Astrocyte of the hippocampus (primary cell): ENCODE measurements at places on chromosomes 12 and 14.

DNA sequence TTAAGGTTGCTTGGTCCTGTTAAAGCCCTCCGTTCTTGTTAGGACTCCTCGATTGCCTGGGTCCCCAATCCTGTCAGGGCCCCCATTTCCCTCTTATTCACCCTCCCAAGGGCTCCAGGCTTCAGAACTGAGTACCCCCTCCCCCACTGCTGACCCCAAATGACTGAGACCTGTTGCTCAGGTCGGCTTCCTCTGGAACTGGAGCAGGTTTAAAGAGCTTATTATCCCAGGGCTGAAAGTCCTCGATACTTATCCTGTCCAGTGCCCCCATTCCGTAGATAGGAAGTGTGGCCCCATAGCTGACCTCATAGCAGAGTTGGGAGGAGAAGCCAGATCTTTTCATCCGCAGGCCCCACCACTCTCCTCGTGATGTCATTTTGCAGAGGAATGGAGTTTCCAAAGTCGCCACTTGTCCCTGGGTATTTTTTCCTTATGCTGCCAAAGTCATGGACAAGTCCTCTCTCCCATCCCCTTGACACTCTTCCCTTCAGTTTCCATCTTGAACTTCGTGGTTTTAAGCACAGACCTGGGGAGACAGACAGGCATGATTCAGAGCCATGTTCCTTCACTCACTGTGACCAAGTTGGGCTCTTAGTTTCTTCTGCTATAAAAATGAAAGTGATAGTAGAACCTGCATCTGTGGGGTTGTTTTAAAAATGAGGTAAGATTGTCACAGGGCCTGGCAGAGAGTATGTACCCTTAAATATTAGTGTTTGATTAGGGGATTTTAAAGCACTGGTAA is 1.2 kb downstream of the USP30 start:
- no peak for DNase-seq

GRCh38 chr14:105356927-105357326 is 41.4 kb upstream of the TEX22 start:
- no peak for DNase-seq

DNA sequence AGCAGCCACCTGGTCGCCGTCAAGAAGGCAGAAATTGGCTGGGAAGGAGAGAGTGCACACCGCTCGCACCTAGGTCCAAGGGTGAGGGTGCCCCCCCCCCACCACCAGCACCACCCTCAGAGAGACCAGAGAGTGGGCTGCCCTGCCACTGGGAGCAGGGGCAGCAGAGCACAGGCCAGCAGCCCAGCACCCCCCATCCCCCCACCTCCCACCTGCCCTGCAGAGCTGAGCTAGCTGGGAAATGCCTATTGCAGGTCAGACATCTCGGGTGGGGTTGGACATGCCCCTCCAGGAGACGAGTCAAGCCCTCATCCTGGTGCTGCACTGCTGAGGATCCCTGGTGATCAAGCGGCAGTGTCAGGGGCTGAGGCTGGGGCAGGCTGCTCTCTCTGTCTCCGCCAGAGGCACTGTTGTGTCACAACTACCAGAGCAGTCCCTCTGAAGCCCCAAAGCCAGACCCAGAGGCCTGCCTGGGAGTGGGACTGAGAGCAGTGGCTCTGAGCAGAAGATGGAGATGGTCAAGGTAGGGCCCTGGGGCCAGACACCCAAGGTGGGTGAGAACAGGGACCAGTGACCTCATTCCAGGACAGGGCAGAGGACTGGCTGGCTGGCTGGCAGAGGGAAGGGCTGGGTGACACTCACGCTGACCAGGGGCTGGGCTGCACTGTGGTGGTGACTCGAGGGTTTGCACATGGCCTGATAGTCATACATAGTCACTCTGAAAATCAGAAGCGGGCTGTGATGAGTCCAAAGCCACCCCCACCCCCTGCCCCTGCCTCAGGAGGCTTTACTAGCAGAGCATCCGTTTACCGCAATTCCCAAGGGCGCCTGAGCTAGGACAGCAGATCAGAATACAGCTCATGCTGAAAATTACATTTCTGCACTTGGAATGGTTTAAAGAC is 19.7 kb upstream of the LRTM2 start:
- DNase-seq = no peak

DNA sequence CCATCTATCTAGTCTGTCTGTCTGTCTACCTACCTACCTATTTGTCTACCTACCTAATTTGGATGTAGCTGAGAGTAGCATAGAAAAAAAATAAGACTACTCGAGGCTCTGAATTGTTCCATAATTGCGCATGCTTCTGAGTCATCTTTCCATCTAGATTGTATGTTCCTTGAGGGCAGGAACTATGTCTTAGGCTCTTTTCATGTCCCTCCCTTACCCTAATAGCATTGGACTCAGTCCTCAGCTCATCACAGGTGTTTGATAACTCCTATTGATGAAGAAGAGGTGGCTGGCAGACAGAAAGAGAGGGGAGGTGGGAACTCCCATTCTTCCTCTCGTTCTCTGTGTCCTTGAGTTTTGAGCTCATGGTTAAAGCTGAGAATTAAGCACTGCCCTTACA is 263.7 kb downstream of the TTC6 start:
- DNase-seq = no peak

DNA sequence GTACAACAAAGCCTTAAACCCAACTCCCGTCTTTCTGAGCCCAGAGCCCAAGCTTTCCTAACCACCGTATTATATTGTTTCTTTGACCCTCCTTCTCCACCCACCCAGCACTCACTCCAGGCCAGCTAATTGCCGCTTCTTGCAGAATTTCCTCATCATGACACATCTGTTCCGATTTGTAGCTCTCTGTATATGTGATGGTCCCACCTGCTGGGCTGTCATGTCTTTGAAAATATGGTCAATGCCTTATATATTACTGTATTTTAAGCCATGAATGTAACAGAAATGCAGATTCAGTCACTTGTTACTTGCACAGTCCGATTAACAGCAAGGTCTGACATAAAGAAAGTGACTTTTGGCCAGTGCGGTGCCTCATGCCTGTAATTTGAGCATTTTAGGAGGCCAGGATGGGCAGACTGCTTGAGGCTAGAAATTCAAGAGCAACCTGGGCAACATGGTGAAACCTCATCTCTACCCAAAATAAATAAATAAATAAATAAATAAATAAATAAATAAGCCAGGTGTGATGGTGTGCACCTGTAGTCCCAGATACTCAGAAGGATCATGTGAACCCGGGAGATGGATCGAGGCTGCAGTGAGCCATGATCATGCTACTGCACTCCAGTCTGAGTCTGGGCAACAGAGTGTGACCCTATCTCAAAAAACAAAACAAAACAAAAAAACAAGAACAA is 359.8 kb downstream of the ATP23 start:
- DNase-seq = no peak

- peak; percentile 70 for DNase-seq
These were observed 21.1 kb downstream of the KRT18 start for GRCh38 chr12:52969828-52970569.

DNA sequence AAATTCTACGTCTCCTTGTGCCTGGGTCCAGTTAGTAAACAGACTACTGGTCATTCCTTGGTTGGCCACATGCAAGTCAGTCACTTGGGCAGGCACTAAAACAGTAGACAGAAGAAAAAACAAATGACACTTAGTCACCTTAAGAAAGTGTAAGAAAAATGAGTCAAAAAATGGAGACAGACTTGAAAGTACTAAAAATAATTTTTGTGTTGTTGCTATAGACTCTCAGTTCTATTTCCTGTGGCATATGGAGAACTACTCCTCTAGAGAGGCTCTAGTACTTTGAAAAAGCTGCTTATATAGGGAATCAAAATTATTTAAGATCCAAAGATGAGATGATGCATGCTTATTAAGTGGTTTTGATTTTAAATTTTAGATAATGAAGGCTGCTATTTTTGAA is 56.0 kb downstream of the PTPRB start:
- no peak for DNase-seq

GRCh38 chr14:75977582-75977943 is 4.2 kb downstream of the TGFB3 start:
- no peak for DNase-seq

DNA sequence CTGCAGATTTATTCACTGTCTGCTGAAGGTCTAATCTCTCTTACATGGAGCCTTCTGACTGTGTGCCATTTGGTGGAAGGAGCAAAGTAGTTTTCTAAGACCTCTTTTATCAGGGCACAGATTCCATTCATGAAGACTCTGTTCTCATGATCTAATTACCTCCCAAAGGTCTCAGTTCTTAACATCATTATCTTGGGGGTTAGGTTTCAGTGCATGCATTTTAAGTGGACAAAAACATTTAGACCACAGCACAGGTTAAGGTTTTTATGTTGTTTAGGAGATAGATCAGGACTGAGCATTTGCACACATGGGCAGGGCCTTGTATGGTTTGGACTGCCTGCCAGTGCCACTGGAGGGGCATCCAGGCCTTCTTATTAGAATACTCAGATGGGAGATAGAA is 746.1 kb downstream of the C12orf50 start:
- no peak for DNase-seq

GRCh38 chr12:112233242-112233641 is 107.9 kb downstream of the TRAFD1 start:
- no peak for DNase-seq

DNA sequence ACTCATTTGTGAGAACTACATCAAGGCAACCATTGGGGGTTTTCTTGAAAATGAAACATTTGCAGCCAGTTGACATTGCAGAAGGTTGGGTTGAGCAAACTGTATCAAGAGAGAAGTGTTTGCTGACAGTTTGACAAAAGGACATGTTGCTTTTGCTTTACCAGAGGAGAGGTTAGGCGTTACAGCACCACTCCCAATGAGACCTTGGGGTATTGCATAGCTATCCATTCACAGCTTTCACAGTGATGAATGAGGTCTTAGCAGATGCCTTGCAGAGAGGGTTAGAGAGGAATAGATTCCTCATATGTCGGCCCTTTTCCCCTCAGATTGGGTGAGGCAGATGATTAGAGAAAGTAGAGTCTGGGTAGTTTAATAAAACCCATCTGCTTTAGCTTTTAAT is 988.9 kb upstream of the FLRT2 start:
- no peak for DNase-seq

GRCh38 chr12:130981074-130981742 is 27.5 kb downstream of the ADGRD1 start:
- no peak for DNase-seq

- no peak for DNase-seq
These were observed 51.1 kb upstream of the C14orf180 start for GRCh38 chr14:104528496-104528895.

GRCh38 chr12:46677749-46678148 is 148.0 kb downstream of the SLC38A4 start:
- DNase-seq = peak; percentile 37
